M059J (cell line): ENCODE measurements at places on chromosomes 3 and 15. TPM values are rescaled to one million over a fixed set of nuclear protein-coding genes. Genes with fewer than 3 reads are reported as not detected.

PRKAR2A gene
- total RNA-seq: 20.4 and 23.5 TPM in 2 replicates

GPR160 gene
- 3.4 and 10.2 TPM in 2 replicates for total RNA-seq

C3orf22 gene
- total RNA-seq: not detected in 2 replicates

SLC2A2 gene
- 0.12 and 0.32 TPM in 2 replicates for total RNA-seq

DNA sequence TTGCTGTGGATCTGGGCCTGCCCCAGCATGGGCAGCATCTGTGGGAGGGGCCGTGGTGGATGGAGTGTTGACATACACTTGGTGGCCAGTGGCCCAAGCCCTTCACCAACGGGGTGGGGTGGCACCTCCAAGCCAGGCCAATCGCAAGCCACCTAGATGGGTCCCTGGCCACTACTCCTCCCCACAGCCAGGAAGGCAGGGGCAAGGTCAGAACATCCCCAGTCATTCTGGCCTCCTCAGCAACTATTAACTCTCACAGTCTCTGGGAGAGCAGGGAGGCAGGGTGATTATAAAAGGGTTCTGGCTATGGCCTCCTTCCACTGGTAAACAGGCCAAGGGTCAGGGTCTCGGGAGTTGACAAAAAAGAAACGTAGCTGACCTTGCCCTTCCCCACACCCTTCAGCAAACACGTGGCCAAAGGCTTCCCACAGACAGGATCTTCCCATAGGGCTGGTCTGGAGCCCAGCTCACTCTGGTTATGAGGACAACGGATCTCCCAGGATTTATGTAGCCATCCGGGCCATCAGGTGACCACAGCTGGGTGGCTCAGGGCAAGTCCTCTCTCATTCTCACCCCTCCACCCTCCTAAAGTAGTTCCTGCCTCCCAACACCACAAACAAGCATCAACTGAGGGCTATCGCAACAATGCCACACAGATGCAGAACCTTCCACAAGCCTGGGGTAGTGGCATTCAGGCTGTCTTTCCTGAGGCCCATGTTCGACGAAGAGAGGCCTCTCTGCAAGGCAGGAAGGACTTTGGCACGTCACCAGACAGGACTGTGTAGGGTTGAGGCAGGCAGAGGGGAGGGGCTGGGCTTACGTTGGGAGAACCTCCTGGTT lies 18.9 kb downstream of the TLE3 start:
- no peak for DNase-seq

DNA sequence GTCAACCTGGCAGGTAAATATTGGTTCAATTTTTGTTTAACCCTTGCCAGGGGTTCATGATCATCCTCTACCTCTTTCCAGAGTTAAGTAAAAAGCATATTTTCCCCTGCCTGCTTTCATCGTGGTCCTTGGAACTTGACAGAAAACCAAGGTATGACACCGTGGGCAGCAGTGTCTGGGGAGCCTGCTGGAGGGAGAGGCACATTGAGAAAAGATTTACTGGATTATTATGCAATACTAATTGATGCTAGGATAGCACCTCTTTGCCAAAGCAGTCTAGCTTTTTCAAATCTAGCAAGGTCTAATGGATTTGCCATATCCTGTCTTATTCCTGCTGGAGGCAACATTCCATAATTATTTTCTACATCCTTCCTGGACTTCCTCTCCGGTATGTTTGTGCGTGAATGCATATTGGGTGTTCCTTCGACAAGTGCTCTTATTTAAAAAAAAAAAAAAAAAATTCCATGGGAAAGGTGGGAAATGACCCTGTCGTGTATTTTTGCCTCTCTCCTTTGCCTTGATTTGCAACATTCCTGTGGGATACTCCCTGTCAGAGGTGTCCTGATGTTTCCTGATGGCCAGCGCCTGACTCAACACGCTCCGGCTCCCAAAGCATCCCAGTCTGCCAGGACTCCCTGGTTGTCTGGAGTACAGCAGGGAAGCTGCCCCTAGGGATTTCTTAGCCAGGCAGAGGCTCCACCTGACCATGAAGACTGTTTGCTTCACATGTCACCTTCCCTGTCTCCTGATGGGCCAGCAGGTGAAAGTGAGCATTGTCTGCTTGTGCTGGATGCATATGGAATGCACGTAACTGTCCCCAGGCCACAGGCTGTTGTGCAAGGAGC lies 6.3 kb downstream of the BHLHE40 start:
- peak; percentile 89 for DNase-seq

- no peak for DNase-seq
Measured at GRCh38 chr3:7760718-7761117, 740.9 kb upstream of the LMCD1 start.

DNA sequence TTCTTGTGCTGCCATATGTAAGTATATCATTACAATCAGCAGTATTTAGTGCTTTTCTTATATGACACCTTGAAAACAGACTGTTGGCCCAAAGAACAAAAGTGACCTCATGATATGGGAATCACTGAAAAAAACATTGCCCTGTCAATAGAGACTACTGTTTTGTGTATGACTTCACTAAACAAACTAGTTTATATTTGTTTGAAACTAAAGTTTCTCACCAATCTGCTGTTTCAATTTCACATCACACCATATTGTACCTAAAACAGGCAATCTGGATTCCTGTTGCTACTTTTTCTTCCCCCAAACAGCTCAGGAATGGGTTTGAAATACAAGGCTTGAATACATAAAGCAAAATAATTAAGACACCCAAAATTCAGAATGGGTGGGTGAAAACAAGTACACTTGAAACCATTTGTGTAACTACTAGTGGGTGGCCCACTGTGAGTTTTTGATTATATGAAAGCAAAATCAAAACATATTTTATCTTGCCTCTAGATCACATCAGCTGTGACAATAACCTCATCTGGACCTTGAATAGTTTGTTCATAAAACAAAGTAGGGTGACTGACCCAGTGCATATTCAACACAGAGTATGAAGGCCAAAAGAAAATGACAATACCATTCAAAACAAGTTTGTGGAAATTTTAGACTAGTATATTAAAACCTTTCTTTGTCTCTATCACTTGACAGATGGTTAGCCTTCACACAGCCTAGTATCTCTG lies 5.9 kb downstream of the ZBTB20 start:
- no peak for DNase-seq

DNA sequence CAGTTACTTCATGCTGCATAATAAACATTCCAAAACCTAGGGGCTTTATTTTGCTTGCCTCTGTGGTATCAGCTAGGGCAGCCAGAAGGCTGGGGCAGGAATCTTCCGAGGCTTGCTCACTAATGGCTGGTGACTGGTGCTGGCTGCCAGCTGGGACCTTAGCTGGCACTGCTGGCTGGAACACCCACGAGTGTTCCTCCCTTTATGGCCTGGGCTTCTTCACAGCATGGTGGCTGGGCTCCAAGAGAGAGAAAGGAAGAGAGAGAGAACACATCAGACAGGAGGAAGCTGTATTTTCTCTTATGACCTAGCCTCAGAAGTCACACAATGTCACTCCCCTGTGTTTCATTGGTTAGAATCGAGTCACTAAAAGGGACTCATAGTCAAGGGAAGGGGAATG lies 23.9 kb upstream of the CDCP1 start:
- DNase-seq: peak; percentile 60

DNA sequence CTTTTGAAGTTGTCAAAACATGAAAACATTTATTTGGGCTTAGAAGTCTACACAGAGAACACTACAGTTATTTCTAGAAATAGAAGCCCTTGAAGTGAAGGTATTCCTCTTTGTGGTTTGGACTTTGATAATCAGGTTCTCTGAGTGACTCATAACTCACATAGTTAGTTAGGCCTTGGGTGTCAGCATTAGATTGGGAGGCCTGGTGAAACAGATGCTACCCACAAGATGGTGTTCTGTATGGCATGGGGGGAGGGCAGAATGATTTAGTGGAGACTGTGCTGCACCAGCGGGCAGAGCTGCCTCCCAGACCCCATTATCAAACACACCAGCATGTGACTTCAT lies 108.9 kb upstream of the ETV5 start:
- peak; percentile 78 for DNase-seq

DNA sequence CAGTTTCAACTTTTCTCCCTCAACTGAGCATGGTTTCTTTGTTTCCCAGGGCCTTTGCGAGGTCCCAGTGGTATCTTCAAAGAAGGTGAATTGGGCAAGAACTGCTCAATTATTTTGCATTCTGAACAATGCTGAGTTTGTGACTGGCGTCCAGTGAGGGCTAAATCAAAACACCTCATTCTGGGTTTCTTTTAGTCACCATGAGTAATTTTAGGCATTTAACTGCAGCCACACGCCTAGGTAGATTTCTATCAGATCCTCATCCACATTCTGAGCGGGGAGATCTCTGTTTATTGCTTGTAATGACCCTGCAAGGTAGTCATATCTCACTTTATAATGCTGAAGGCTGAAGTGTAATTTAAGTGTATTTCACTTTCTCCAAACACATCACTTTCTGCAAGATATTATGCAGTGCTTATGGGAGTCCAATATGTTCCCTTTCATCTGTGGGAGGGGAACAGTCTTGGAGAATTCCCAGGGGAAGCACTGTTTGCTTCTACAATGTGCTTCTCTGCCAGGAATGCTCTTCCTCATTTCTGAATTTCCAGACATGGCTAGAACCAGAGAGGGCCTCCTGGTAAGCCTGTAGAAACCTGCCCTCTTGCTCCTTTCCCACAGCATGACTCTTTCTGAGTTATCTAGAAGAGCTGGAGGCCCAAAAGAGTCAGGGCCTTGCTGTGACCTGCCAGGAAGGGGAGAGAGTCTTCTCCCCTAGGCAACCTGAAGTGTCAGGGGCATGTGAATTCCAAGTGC lies 91.7 kb downstream of the FRMD4B start:
- DNase-seq: peak; percentile 64

DNA sequence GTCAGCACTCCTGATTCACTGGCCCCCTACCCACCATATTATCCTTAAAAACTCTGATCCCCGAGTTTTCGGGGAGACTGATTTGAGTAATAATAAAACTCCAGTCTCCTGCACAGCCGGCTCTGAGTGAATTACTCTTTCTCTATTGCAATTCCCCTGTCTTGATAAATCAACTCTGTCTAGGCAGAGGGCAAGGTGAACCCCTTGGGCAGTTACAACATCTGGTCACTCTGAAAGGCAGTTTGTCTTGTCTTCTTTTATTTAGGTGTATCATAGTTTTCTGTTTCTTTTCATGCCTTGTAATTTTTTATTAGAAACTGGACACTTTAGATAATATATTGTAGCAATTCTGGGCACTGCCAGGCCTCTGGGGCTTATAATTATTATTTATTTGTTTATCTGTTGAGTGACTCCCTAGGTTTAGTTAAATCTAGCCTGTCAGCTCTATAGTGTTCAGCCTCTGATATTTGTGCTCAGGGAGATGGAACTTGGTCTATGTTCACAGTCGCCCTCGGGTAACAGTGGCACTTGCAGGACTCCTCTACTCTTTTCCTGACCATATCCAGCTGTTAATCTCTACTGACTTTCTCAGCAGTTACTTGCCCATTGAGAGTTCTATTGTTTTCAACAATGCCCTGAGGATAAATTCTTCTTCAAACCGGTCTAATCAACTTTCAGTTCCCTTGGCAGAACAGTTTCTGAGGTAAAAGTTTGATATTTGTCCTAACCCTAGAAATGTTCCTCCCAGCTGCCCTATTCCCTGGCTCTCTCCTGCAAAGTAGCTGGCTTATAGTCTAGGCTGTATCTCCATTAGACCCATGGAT lies 15.5 kb upstream of the PLAAT1 start:
- no peak for DNase-seq

DNA sequence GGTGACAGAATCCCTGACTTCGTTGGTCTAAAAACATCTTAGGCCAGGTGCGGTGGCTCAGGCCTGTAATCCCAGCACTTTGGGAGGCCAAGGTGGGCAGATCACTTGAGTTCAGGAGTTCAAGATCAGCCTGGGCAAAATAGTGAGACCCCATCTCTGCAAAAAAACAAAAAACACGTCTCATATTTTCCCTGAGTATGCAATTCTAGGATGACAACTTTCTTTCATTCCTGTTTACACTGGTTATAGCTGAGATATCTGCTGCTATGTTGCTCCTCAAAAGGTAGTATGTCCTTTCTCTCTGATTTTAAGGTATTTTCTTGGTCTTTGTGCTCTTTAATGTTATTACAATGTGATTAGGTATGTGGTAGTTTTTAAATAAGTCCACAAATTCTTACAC lies 39.3 kb downstream of the PTH1R start:
- no peak for DNase-seq

DNA sequence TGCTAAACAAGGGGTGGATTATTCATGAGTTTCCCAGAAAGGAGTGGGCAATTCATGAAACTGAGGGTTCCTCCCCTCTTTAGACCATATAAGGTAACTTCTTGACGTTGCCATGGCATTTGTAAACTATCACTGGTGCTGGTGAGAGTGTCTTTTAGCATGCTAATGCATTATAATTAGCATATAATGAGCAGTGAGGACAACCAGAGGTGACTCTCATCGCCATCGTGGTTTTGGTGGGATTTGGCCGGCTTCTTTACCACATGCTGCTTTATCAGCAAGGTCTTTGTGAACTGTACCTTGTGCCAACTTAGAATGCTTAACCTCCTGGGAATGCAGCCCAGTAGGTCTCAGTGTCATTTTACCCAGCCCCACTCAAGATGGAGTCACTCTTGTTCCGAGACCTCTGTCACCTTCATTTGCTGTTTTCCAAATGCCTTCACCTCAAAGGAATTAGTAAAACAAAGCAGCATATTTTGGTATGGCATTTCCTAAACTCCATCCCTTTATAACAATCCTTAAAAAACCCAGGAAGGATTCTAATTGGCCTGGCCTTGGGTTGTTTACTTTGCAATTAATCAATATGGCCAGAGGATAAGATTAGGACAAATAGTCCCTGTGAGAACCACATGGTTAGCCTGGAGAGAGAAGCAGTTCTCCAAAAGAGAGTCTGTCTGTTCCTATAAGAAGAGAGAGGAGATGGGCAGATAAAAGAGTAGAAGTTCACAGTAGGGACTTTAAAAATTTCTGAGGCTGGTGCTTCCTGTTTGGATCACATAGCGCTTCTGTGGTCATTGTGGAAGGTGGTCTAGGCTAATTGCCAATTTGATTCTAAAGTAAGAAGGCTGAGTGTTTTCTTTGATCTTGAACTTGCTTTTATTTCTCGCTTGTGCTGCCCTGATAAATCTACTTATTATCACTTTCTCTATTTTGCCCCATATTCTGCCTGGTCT lies 155.2 kb upstream of the EOMES start:
- DNase-seq: no peak

DNA sequence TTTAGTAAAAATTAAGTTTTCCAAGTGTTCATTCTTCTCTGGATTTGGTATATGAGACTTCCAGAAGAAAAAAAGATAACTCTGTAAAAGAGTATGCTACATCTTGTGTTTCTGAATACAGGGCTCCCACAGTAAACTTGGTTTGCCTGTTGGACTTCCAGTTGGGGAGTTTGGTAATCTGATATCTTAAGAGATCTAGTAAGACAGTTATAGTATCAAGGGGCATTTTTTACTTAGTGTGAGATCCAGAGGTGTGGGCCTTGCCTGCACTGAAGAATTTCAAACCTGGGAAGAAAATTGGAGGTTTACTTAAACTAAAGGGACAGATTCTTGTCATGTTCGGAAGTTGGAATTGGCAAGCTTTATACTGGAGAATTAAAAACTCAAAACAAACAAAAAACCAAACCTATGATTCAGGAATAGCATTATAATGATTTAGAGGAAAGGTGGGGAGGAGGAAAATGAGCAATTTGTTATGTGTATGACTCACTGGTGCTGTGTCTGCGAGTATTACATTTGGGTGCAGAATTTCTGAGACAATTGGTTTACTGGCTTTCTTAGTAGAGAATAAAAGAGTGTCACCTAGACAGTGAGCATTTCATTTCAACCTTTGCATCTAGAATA lies 58.9 kb upstream of the ULK4 start:
- DNase-seq: peak; percentile 85
